ENCODE measurements at places on chromosomes 7 and 10.
A peak's percentile ranks its signal among the peaks of the same experiment; 100 is the strongest.

GRCh38 chr10:29181936-29182335 lies 106.9 kb upstream of the LYZL1 start:
- peak; percentile 28 for DNase-seq

DNA sequence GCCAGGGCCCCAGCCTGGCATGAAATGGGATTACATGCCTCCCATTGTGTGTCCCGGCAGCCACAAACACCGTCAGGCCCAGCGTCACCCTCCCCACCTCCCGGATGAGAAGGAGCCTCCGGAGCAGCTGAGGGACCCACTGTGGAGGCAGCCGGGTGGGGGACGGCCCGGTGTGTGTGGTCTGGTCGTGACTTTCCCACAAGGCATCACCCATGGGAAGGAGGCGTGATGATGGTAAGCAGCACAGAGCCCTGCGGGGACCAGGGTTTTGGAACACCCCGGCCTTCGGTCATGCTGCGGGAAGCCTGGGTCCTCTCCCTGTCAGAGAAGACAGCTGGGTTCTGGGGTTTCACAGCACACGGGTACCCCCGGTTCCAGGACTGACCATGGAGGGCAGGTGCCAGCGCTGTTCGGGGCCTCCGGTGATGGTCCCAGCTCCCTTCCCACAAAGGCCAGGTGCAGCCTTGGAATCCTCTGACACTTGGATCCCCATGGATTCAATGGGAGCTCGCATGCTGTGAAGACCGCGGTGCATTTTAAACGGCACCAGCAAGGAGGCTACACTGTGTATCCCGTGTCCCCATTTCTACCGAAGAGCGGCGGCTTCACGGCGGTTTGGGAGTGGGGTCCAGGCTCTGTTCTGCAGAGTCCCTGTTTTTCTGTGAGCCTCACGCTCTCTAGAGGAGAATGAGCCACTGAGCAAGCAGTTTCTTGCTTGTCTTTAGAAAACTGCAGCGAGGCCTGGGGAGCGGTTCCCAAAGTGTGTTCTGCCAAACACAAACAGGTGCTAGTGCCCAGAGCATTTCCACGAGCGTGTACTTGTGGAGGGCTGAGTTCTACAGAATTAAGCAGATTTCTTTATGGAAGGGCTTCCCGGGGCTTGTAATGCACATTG lies 336.0 kb downstream of the ADARB2 start:
- DNase-seq: no peak

DNA sequence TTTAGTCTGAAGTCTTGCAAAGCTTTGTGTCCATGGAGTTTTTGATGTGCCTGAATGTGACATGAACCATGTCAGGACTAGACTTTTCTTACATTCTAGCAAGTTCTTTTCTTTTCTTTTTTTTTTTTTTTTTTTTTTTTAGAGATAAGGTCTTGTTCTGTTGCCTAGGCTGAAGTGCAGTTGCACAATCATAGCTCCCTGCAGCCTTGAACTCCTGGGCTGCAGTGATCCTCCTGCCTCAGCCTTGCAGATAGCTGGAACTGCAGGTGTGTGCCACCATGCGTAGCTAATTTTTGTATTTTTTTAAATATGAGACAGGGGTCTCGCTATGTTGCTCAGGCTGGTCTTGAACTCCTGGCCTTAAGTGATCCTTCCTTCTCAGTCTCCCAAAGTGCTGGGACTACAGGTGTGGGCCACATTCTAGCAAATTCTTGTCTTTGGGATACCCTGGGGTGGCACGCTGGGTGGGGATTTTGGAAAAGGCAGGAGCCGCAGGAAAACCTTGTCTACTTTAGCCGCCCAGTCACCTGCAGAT lies 152.8 kb downstream of the SVIL start:
- DNase-seq: peak; percentile 36

DNA sequence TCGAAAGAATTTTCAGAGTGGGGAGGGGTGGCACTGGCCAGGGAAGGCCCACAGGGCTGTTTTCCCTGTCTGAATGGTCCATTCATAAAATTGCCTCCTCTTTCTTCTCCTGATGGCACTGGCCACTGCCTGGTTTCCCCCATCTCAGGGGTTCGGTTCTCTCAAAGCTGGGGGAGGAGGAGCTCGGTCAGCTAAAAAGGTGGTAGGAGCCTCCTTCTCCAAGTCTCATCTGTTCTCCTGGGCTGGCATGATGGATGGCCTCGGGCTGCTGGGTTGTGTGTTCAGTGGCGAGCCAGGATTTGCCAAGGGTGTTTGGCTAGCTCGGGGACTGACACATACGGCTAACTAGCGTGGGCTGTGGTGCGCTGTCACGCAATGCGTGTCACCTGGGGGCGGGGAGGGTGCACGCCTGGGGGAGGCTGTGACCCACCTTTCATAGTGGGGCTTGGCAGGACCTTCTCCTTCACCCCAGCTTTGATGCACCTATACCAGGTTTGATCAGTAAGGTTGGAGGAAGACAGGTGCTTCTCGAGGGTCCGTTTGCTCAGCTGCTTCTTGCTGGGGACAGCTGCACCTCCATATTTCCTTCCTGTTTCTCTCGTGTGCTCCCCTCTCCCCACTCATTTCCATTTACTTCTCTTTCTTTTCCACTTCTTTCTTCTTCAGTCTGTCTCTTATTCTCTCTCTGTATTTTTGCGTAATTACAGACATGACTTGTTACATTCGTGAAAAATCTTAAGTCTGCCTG lies 36.3 kb downstream of the RBM20 start:
- DNase-seq: no peak

DNA sequence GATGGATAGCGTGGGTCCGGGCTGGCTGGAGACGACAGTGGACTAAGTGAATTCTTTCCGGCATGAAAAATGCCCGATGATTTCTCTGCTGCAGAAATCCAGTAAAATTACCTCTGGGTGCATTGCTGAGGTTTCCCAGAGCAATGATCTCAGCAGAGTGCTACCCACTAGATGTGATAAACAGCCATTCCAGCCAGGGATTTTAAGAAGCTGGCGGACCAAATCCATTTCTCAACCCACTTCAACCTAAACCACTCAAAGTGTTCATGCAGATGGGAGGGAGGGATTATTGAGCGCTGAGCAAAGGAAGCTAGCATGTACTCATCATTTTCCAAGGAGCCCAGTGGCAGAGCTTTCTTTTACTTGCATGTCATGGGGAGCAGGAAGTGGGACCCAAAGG lies 116.7 kb downstream of the PRKCQ start:
- peak; percentile 78 for DNase-seq
